ENCODE measurements at places on chromosomes 5 and 9. TPM values are rescaled to one million over a fixed set of nuclear protein-coding genes. Genes with fewer than 3 reads are reported as not detected.

DNA sequence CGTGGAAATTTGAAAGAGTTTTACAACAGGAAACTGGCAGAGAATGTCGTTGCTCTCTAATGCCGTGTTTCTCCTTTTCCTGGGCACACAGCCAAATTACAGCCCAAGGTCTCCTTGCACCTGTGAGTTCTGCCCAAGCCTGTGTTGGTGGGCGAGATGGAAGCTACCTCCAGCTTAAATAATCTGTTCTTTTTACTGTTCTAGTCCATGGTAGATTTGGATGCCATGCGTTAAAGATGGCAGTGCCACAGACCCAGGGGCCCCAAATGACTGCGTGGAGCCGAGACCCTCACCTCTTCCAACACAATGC, 92.6 kb upstream of the IRX4 start:
- DNase-seq = no peak

DNA sequence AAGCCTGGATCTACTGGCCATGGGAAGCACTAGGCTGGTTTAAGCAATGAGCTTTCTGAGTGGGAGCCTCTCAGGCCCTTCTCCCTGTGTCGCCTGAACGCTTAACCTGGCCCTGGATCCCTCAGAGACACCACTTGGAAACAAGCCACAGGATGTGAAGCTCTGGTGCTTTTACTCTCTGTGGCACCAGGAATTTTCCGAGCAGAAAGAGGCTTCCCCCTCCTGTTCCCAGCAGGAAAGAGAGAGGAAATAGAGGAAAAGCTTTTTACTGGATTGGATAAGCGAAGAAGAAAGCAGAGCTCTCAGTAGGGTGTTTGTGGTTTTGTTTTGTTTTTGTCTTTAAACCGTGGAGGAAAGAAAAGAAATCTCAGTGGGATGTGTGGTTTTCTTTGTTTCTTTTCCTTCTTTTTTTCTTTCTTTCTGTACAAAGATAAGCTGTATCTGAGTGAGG, 34.5 kb downstream of the COL15A1 start:
- no peak for DNase-seq

DNA sequence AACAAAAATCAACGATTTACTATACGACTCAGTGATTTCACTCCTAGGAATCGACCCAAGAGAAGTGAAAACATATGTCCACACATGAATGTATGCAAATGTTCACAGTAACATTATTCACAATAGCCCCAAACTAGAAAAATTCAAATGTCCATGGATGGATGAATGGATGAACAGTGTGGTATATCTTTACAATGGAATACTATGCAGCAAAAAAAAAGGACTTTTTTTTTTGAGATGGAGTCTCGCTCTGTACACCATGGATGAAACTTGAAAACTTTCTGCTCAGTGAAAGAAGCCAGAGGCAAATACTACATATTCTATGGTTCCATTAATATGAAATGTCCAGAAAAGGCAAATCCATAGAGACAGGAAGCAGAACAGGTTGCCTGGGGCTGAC, 233.8 kb downstream of the ROR2 start:
- DNase-seq = no peak

GRCh38 chr9:115680231-115680630, 473.4 kb upstream of the PAPPA start:
- no peak for DNase-seq

Gene AJM1
- 1.00 TPM for total RNA-seq

GRCh38 chr5:114319821-114320220, 42.0 kb upstream of the KCNN2 start:
- DNase-seq = no peak

Gene MAMDC2
- 3.7 TPM for total RNA-seq

- no peak for DNase-seq
Measured at GRCh38 chr5:116411101-116411571, 163.5 kb downstream of the SEMA6A start.

Gene ANKRD34B
- 0.10 TPM for total RNA-seq

DNA sequence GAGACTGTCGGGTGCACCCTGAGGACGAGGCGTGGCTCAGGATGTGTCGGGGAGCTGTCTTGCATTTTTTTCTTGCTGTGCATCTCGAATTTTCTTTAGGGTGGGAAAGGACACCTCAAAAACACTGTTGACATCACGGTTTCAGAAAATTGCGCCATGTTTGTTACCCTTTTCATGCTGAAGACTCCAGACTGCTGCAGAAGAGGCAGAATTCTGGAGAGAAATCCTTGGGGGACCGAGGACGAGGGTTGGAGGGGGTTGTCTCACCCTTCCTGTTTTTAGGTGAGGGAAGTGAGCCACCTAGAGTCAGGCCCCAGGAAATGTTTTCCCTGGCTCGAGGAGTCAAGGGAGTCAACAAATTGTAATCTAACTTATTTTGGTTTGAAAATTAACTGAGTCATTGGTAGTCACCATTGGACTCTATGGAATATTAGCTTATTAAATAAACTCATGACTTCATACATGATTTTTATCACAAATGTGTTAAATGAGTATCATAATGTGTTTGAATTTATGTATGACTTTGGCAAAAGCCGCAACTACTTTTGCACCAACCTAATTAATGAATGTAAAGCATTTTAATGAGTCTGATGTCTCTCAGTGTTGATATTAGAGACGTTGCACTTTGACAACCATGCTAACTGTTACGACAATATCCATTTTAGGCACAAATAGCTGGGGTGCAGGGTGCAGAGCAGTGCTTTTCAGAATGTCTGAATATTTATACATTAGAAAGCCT, 724 bp upstream of the LYSMD3 start:
- DNase-seq = no peak

Gene SPATA31D4
- total RNA-seq = not detected
